ENCODE measurements at places on chromosomes 4 and X.

DNA sequence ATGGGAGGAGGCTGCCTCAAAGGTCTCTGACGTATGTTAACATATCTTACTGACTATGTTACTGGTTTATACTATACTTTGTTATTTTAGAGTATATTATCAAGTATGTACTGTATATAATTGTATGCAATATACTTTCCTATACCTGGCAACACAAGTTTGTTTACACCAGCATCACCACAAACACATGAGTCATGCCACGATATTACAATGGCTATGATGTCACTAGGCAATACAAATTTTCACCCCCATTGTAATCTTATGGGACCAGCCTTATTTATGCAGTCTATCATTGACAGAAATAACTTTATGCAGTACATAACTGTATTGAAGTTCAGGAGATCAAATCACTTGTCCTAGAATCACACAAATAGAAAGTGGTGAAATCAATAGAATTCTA is 329.9 kb upstream of the SLC7A11 start:
- DNase-seq, result peak; percentile 17

DNA sequence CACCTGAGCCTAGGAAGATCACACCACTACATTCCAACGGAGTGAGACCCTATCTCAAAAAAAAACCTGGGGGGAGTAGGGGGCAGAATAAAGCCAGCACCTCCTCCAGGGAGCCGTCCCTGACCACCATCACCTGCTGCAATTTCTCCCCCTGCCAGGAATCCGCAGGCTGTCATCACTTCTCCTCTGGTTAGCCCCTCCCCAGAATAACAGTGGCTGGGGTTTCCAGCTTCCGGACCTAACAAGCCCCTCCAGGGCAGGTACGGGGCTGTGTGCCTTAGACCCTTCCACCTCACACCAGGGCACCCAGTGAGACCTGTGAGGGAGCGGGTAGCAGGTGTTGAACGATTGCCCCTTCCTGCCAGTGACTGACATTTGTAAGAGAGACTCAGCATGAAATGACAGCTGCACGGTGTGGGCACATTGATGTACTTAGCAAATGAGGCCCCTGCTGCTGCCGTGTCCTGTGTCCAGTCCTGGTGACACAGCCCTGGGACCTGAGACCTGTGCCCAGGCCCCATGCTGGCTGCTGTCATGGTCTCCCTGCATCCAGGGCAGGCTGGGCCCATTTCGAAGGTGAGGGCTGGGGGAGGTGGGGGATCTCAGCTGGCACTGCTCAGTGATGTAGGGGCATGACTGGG is 6.7 kb upstream of the WFS1 start:
- no peak for DNase-seq

DNA sequence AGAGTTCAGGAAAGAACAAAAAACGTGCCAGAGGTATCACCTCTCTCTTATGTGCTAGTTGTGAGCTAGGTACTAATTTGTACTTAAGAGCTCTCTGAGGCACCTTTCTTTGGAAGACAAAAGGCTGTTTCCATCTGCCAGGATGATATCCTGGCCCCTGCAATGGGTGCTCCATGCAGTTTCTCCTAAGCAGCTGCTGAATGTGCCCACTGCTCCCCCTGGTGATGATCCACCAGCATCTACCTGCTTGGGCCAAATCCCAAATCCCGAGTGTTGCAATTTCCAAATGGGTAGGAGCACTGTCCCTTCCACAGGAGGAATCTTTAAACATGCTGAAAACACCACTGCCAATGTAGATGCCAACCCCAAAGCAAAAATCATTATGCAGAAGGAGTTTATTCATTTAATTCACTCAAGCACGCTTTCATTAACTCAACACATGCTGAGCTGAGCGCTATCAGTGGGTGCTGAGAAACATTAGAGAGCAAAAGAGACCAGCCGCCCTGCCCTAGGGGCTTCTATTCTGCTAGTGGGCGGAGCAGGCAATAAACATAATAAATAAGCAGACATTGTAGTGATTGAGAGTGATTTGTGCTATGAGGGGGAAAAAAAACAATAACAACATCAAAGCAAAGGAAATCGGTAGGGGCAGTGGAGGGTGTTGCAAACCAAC is 69.6 kb upstream of the C4orf50 start:
- DNase-seq, result peak; percentile 32

DNA sequence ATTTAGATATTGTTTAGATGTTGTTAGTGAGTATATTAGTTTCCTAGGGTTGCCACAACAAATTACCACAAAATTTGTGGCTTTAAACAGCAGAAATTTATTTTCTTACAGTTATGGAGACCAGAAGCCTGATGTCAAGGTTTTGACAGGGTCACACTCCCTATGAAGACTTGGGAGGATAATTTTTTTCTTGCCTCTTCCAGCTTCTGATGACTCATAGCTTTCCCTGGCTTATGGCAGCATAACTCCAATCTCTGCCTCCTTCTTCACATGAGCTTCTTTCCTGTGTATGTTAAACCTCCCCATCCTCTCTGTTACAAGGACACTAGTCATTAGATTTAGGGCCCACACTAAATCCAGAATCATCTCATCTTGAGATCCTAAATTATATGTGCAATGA is 20.9 kb upstream of the RAB40A start:
- DNase-seq, result no peak

- DNase-seq, result no peak
Observed at GRCh38 chr4:174037049-174037448, 246.4 kb downstream of the FBXO8 start.

GRCh38 chrX:113950081-113950678 is 633.7 kb upstream of the HTR2C start:
- no peak for DNase-seq

- DNase-seq, result no peak
Observed at GRCh38 chr4:27764526-27764837, 903.8 kb downstream of the STIM2 start.

DNA sequence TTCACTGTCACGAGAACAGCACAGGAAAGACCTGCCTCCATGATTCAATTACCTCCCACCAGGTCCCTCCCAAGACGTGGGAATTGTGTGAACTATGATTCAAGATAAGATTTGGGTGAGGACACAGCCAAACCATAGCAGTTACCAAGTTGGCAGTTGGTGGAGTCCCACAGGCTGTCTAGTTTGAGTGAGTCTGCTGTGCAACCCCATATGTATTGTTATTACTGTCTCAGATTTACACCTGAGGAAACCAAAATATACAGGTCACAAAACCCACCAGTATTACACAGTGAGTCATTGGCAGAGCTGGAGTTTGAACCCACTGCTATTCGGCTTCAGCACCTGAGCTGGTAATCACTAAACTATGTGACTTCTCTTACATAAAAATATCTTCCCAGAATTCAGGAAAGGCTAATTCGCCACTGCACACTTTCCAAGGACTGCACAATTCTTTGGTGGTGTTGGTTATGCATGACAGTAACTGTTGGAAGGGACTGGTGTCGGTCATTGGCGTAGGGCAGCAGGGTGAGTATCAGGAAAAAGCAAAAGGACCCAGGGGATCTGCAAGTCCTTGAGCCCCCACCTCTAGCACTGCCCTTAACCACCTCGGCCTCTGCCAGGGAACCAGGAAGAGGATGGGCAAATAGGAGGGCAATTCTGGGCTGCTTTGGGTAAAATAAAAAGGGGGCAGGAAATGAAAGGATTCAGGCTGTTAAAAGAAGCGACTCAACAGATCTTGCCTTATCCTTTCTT is 110.1 kb downstream of the USP46 start:
- DNase-seq, result no peak

GRCh38 chr4:8359193-8359592 is 81.3 kb downstream of the ACOX3 start:
- no peak for DNase-seq

GRCh38 chr4:23083391-23083790 is 390.7 kb downstream of the GBA3 start:
- DNase-seq, result no peak

GRCh38 chr4:123206016-123206415 is 190.6 kb upstream of the SPRY1 start:
- DNase-seq, result no peak
